OCI-LY7 (cell line): ENCODE measurements at places on chromosomes 12 and 14. TPM values are rescaled to one million over a fixed set of nuclear protein-coding genes. Genes with fewer than 3 reads are reported as not detected.

CBLN3 gene
- total RNA-seq = 6.7 and 7.9 TPM in 2 replicates

GRCh38 chr14:50060871-50061663 lies 55.3 kb downstream of the VCPKMT start:
- DNase-seq = peak; percentile 41

MIP gene
- 0.57 TPM in 1 of 2 replicates, not detected in the other for total RNA-seq

P2RX2 gene
- total RNA-seq = not detected in 2 replicates

DPPA3 gene
- not detected in 2 replicates for total RNA-seq

DNA sequence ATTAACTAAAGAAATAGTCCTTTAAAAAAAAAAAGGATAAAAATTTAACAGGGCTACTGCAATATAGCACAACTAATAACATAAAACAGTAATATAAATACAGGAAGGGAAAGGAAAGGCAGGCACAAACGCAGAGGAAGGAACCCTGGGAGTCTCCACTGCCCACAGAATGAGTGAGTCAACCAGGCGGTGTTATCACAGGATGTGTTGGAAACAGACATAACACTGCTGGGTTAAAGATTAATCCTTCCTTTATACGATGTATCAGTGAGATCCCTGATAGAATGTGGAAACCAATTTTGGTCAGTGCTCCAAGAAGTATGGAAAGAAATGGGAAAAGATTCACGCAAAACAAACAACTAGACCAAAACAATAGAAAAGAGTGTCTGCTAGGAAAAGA lies 47.9 kb downstream of the FGD6 start:
- DNase-seq = no peak

DNA sequence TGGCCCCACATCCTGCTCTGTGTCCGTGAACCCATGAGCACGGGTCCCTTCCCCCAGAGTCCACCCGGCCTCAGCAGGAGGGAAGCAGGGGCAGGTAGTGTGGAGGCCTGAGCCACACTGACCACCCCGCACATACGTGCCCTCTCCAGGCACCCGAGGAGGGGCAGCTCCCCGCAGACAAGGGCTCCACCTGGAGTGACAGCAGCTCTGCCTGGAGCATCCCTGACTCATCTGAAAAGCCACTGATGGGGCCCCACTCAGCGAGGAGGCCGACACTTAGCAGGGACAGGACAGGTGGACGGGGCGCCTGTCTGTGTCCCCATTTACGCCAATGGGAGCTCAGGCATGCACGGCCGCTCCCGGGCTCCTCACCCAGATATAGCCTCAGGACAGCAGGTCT lies 237.6 kb upstream of the SFSWAP start:
- DNase-seq = no peak

IAPP gene
- not detected in 2 replicates for total RNA-seq

BIN2 gene
- 9.7 and 14.7 TPM in 2 replicates for total RNA-seq

VASH1 gene
- not detected in 2 replicates for total RNA-seq

DNA sequence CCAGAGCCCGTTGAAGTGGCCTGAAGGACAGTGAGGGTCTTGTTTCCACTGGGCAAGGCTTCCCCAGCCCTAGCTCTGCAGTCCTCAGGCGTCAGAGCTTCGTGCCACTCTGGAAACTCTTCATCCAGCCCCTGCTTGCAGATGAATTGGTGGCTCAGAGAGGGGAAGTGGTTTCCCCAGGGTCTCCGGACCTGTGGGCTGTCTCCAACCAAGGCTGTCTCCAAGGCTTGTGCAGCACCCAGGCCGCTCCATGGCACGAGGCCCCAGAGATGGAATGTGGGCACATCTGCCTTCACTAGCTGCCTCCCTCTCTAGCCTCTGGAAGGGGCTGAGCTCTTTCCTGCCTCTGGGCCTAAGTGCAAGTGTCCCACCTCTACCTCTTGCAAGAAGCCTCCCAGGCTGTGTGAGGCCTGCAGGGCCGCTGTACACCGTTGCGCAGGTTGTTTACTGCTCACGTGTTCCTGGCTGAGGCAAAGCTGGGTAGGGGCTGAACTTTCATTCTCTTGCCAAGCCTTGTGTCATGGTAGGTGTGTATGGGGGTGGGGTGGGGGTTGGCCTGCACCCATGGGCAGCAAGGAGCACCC lies 11.1 kb downstream of the RIN3 start:
- no peak for DNase-seq

- no peak for DNase-seq
These were observed 75.7 kb downstream of the SSPN start for GRCh38 chr12:26271024-26271423.

COPS7A gene
- total RNA-seq = 51.1 and 53.8 TPM in 2 replicates

CD4 gene
- not detected in 2 replicates for total RNA-seq

GRCh38 chr14:90303473-90303872 lies 28.3 kb downstream of the NRDE2 start:
- DNase-seq = no peak

ASCL4 gene
- total RNA-seq = not detected in 2 replicates

DNA sequence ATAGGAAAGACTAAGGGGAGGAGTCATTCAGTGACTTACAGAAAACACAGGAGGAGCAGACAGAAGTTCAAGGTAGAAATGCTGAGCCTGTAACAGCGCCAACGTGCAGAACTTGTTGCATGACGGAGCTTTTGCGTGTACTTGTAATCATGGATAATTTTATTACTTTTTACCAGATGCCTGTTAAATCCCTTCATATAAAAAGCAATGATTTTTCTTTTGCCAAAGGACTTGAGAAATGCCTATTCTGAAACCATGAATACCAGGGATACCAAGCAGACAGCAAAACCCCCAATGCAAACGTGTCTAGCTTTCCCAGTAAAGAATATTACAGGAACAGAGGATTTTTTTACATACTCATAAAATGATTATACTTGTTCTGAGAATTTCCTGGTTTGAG lies 163.6 kb upstream of the GSC start:
- no peak for DNase-seq

- no peak for DNase-seq
These were observed 5.9 kb downstream of the SDR9C7 start for GRCh38 chr12:56928262-56928661.

DNA sequence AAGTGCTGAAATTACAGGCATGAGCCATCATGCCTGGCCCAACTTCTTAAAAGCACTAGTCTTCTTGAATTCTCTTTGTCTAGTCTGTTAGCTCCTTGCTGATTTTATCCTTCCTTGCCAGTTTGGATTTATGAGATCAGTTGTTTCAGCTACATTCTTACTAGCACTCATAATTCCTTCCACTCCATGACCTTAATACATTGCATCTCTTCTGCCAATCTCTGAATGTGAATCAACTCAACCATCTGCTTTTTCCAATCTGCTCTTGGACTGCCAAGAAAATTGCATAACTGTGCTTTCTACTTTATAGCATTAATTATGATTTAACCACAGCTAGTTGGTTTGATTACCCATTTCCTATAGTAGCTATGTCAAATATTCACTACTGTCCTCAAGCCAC lies 14.9 kb upstream of the HEATR5A start:
- DNase-seq = no peak

DNA sequence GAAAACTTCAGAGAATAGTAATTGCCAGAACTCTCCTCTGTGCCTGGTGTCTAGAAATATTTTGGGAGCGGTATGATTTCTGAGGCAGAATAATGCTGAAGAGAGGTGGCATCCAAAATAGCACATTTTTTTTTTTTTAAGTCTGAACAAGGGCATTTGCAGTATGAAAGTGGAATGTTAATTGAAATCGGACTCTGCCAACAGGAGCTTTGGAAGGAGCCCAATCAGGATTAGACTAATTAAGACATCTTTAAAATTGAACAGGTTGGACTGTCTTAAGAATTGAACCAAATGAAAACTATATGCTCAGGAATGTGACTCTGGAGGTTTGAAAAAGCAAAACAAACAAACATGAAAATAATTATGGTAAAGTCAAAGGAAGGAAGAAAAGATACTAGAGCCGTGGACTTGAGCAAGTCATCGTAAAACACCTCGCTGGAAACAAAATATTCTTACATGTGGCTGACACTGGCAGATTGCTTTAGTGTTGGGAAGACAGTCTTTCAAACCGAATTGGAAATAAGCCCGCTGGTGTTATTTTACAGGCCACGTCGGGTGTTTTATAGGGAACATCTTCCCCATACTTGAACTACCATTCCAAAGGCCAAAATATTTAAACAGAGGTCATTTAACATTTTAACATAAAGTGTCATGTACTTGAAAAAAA lies 436.3 kb downstream of the VRK1 start:
- DNase-seq = no peak

- DNase-seq = no peak
These were observed 105.1 kb downstream of the TMTC3 start for GRCh38 chr12:88247241-88247643.

GRCh38 chr14:104385111-104385510 lies 194.5 kb upstream of the C14orf180 start:
- DNase-seq = no peak

DNA sequence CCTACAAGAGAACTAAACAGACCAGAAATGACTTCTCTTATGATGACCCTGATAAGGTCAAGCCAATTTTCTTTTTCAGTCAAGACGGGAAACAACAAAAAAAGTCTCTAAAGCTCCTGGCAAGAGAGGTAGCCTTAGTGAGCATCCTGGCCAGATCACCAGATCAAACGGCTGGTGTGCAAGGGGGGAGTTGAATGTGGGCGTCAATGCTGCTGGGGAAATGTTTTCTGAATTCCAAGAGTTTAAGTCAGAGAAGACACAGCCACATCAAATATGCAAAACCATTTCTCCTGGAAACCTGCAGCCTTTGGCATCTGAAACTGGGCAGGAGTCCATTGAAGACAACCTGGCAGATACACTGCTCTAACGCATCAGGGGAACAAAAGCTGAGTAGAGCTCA lies 16.0 kb upstream of the SELPLG start:
- no peak for DNase-seq
